ENCODE measurements at places on chromosomes 5 and 9.

GRCh38 chr5:1495525-1495897 lies 28.2 kb downstream of the LPCAT1 start:
- no peak for DNase-seq

DNA sequence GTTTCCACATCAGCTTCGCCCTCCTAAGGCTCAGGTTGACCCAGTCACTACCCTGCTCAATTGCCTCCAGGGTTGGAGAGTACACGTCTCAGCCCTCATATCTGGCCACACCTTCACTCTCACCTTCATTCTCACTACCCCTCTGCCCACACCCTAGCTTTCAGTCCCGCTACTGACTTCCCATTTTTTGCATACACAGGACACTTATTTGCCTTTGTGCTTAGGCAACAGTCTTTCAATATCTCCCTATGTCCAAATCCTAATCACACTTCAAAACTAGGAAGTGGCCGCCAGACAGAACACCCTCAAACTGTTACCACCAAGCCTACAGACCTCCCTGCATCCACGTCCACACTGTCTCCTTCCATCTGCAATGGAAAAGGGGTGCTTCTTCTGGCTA lies 10.9 kb downstream of the MCTP1 start:
- DNase-seq, result no peak

- no peak for DNase-seq
Measured at GRCh38 chr9:11713077-11713476, 980.1 kb upstream of the TYRP1 start.

GRCh38 chr5:144207875-144208444 lies 37.3 kb downstream of the KCTD16 start:
- no peak for DNase-seq

GRCh38 chr5:72477176-72477575 lies 30.0 kb downstream of the ZNF366 start:
- no peak for DNase-seq

GRCh38 chr5:40649463-40650030 lies 30.2 kb upstream of the PTGER4 start:
- no peak for DNase-seq

GRCh38 chr5:14215901-14216300 lies 72.8 kb downstream of the TRIO start:
- DNase-seq, result no peak

DNA sequence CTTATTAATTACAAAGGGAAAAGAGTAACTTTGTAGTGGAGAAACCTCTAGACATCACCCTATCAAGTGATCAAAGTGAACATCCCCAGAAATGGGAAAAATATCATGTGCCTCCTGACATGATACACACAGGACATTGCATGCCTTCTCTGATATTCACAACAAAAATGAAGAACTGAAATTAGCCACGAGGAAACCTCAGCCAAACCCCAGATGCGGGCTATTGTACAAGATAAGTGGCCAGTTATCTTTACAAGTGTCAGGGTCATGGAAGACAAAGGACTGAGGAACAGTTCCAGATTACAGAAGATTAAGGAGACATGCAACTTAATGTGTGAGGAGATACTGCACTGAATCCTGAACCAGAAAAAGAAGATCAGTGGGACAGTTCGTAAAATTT lies 23.8 kb upstream of the NPM1 start:
- DNase-seq, result no peak

- no peak for DNase-seq
Measured at GRCh38 chr5:32942225-32942989, 231.3 kb downstream of the NPR3 start.
